Urinary bladder (tissue), 4 donors: ENCODE measurements at places on chromosomes 7 and 10. TPM values are rescaled to one million over a fixed set of nuclear protein-coding genes. Genes with fewer than 3 reads are reported as not detected.

DNA sequence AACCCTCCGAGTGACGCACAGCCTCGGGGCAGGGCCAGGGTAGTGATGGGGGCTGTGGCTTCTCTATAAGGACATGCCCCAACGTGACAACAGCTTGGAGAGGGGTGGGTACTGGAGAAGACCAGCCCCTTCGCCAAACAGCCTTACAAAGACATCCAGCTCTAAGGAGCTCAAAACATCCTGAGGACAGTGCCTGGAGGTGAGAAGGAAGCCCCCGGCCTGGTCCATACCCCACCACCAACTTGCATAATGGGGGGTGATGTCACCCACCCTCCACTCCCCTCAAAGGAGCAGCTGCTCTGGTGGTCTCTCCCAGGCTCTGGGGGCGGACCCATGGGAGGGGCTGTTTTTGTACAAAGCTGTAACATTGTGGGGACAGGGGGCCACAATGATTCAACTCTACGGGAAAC is 15.1 kb downstream of the PRSS2 start:
- DNase-seq, result no peak

DNA sequence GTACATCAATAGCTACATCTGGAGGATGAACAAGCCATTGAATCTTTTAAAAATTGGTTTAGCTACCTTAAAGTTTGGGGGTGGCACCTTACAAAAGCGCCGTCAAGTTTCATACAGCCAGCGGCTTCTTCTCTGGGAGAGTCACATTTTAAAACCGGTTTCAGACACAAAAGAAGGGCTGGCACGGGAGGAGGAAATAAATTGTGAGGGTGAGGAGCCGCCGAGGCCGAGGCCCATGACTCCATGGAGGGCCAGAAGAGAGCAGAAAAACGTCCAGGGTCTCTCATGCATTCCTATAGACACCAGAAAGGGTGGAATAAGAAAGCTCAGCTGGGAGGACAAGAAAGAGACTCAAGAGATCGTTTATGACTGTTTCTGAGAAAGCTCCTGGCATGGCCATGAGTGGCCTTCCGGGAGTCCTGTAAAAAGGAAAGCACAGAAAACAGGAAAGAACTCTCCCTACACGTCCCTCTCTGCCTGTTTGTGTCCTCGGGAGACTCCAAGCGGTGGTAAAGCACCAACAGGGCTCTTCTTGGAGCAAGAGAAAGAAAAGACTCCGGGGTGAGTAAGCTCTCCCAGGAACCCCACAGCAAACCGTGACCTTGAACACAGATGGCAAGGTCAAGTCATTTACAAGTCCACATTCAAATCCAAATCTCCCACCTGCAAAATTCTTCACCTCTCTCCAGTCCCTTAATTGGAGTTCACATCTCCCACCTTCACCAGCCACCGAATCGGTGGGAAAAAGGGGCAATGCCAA is 1.8 kb downstream of the FRAT2 start:
- no peak for DNase-seq

DNA sequence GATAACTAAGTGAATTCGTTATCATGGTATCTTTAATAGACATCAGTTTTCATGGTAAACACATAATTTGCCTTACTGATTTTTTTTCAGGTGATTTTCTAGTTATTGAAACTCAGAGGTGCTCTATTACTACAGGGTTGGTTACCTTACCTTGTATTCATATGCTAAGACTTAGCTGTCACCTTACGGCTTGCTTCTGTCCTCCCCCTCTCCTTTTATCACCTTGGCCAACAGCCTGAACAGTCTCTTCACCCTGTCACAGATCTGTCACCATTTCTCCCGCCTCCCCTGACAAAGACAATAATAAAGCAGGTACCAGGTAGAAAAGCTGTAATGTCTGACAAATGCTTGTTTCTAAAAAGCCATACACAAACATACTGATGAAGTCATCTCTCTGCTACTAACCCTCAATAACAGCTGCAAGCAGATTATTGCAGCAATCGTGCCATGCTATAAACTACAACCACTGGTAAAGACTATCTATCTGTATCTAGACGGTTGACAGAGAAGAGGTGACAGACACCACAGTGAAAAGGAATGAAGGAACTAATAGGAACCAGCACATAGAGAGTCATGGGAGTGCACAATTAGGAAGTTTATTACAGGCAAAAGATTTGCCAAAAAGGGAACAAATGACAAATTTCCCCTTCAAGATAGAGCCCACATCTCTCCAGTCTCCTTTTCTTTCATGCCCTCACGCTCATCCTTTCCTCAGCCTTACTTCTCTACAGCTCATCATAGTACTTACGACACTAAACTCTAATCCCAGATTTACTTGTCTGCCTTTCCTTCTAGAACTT is 57.2 kb downstream of the ARHGAP12 start:
- no peak for DNase-seq

- no peak for DNase-seq
These were observed 90.1 kb downstream of the SORCS3 start for GRCh38 chr10:104731192-104731591.

DNA sequence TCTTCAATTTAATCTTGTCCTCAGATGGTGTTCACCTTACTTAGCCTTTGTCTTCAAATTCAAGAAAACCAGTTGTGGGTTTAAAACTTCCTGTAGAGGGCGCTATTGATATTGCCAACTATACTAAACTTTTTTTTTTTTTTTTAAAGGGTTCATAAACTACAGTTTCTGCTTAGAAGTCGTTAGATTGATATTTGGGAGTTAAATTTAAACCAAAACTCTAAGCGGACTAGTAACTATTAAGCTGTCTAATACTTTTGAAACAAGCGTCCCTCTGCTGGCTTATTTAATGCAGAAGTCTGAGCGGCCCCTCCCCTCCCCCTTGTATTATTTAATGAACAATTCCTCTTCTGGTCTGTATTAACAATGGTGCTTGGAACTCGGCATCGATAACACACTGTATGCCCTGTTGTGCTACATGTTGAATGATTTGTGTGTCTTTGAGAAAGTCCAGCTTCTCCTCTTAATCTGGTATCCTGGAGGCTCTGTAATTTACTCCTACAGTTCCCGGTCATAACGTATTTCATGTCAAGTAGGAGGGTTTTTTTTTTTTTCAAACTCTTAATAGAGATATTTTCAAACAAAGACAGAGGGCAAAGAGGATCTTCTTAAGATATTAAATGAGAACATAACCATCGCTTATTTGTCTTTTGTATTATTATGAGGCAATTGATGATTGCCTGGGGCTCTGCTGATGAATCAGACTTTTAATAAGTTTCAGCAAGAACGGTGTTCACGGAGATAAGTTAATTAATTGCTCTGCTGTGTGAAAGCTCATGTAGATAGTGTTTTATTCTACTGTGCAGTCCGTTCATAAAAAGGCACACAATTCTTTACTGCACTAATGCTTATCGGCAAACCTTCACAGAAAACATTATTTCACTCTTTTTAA is 22.6 kb upstream of the CREB5 start:
- DNase-seq, result peak; percentile 65

DNA sequence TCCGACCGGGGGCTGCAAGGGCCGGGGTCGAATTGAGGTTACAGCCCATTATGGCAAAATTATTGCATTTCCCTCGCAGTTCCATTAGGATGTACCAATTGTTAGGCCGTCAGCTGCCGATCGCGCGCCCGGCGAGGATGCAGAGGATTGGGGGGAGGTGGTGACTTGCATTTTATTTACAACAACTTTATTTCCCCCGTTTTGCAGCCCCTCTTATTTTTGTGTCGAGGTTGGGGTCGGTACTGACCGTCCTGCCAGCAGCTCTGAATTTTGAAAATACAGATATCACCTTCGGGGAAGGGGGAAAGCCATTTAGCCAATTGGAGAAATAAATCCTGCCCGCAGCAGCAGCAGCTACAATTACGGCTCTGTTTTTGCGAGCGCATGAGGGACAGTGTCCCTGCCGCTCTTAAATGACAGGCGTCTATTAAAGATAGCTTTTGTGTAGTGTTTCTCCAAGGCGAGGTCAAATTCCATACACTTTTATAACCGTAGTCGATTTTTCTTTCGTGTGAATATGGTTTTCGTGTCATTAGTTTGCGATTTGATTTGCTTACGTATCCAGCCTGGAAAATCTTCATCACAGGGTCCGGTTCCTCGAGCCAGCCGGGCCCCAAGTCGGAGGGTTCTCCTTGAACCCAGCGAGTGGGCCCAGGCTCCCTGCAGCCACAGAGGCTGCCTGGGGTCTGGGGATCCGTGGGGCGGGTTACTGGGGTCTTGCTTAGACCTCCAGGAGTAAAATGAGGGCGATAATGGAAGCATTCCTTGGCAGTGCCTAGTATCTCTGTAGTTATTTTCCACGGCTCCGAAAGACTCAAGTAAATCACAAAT is 684 bp upstream of the HOXA5 start:
- DNase-seq, result no peak

DNA sequence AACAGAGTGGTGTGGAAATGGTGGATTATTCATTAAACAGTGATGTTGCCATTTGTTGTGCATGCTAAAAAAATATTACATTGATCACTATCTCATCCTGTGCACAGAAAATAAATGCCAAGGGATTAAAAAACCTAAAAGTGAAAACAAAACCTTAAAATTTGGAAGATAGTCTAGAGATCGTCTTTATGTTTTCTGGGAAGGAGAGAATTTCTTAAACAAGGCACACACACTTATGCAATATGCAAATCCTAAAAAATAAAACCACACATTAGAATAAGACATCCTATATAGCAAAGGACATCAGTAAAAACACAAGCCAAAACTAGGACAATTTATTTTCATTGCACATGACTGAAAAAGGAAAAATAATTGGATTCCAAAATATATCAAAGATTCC is 54.5 kb downstream of the MACC1 start:
- no peak for DNase-seq

DNA sequence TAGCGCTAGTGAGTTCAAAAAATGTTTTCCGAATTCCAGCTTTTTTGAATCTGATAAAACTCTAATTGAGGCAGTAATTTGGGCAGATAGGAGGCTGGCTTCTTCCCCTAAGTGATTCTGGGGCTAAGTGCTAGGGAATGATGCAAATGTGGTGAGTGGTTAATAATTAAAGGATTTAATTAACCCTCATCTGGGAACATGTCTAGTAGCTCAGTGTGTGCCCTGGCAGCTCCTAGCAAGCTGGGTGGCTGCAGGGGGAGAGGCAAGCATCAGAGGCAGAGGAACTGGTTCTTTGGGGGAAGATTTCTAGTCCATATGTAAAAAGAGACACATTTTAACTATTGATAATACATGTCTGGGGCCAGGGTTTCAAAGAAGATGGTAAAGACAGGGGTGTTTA is 354.5 kb downstream of the WDR11 start:
- DNase-seq, result no peak

- DNase-seq, result no peak
These were observed 51.8 kb upstream of the DUSP5 start for GRCh38 chr10:110445871-110446270.

GRCh38 chr10:61899663-61899996 is 1.9 kb upstream of the ARID5B start:
- peak; percentile 4 for DNase-seq

DNA sequence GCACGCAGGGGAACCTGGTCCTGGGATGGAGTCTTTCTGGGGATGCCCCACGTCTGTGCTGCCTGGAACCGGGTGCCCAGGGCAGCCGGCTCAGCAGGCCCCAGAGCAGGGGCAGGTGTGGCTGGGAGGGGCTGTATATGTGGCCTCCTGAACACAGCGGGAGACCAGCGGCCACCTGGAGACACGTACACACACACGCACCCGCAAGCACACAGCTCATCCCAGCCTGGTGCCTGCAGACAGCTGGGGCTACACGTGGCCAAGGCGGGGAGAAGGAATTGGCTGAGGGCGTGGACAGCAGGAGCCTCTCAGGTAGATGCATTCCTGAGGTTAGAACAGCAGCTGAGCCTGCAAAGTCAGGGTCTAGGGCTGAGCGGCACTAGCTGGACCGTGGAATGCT is 14.0 kb downstream of the ADAM8 start:
- DNase-seq, result no peak

DNA sequence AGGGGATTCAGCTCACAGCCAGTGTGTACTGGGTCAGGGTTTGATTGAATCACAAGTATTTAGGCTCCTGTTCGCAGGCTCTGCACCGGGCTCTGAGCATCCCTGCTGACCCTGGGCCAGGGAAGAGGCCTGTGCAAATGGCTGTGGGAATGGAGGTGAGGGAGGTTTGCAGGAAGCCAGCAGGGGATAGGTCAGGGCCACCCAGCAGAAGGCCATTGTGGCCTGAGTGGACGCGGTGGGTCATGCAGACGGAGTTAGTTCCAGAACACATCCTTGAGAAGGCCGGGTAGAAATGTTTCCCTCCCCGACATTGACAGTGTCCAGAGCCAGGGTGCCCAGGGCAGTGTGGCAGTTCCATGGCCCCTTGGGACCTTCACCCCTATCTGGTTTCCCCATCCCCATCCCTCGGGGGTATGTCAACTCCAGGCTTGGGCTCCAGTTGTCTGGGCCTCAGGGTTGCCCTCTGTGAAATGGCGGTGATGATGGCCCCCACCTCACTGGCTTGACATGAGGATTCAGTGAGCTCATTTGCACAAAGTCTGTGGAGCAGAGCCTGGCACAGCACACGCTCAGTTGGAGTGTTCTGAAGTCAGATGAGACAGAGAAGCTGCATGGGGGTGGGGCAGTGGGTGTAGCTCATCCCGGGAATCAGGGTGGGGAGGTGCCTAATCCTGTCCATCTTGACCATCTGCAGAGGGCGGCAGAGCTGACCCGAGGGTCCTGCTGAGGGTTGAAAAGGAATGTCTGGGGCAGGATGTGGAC is 107.6 kb downstream of the ADCY1 start:
- no peak for DNase-seq

DNA sequence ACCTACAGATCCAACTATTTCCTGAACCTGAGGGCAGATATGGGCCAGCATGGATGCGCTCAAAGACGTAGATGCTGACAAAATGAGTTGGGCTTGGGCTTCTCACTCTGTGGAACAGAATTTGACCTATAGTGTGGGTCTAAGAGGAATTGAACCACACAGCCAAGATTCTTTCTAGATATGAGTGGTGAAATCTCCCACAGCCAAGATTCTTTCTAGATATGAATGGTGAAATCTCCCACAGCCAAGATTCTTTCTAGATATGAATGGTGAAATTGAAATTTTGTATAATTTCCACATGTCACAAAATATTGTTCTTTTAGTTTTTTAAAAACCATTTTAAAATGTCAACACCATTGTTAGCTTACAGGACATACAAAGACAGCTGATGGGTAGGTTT is 215.4 kb upstream of the LRGUK start:
- DNase-seq, result no peak

DNA sequence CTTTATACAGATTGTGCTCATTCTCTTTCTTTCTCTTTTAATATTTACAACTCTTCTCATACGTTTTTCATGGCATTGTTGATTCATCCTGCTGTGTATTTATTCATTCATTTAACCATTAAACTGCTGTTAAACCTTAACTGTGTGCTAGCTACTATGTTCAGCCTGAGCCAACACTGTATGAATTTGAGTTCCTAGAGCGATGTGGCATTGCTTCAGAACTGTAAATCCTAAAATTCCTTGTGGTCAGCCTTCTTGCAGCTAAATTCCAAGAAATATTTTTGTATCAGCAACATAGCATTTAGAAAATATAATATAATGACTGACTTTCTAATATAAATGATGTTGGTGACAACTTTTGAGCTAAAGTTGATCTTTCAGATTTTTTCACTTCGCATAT is 184.7 kb upstream of the FZD1 start:
- no peak for DNase-seq

GRCh38 chr7:24812305-24812945 is 55.2 kb upstream of the GSDME start:
- DNase-seq, result no peak

GRCh38 chr7:140451716-140452115 is 27.6 kb downstream of the MKRN1 start:
- no peak for DNase-seq

GPRIN2 gene
- polyA plus RNA-seq, result 0.27 TPM

APBB1IP gene
- polyA plus RNA-seq, result 5.5 TPM

UBE2H gene
- 43.0 TPM for polyA plus RNA-seq

EXOSC1 gene
- 29.8 TPM for polyA plus RNA-seq

POMZP3 gene
- polyA plus RNA-seq, result 23.8 TPM

BLNK gene
- 1.9 TPM for polyA plus RNA-seq

SEMA3A gene
- polyA plus RNA-seq, result 12.9 TPM

CPA2 gene
- 0.09 TPM for polyA plus RNA-seq
